GM20000 (cell line): ENCODE measurements at places on chromosomes 3 and 15.

DNA sequence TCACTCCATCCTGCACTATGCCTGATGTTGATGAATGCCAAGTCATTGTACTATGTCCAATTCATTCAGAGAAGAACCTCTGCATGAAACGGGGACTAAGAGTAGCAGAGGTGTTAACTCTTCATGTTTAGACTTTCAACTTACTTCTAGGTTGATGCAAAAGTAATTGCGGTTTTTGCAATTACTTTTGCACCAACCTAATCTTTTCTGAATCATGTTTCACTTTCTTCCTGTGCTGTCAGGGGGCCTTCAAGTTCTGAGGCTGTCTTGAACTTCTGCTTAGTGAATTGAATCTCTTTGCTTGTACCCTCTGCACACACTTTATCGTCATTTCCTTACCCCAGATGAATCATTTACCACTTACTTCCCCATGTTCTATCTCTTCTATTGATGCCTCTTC, 636.2 kb downstream of the NAALADL2 start:
- DNase-seq = peak; percentile 15

- peak; percentile 80 for DNase-seq
These were observed 30.0 kb upstream of the NR2E3 start for GRCh38 chr15:71780115-71780976.

- DNase-seq = no peak
These were observed 34.8 kb downstream of the UBE2E1 start for GRCh38 chr3:23840521-23840920.

DNA sequence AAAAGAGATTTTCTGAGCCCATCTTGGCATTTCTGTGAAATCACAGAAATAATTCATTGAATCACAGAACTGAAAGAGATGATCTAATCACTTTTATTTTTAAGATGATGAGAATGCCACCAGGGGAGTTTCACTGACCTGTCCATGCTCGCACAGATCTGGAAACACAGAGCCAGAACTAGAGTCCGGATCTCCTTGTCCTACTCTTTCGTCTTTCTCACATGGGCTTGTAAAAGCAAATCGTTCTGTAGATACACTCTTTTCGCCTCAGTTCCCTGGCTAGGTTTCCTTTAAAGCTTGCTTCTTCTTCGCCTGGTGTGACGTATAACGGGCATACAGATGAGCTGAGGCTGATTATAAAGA, 122.5 kb upstream of the SPRED1 start:
- DNase-seq = peak; percentile 23

DNA sequence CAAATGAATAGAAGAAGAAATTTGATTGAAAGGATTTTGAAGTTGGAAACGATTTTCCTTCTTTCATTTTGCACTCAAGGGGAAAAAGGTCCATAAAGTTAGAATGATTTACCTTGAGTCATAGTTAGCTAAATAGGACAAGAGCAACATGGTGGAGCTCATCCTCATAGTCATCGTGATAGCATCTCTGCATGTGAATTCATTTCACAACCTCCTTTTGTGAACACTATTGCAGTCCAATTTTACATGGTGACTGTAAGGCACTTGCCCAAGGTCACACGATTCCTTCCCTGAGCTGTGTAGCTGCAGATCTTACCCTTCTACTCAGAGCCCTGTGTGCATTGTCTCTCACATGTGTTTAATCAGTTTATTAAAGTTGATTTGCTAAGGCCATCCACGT, 359.8 kb upstream of the C2CD4B start:
- DNase-seq = no peak

- peak; percentile 54 for DNase-seq
These were observed 57.6 kb upstream of the NR2E3 start for GRCh38 chr15:71752604-71753289.

DNA sequence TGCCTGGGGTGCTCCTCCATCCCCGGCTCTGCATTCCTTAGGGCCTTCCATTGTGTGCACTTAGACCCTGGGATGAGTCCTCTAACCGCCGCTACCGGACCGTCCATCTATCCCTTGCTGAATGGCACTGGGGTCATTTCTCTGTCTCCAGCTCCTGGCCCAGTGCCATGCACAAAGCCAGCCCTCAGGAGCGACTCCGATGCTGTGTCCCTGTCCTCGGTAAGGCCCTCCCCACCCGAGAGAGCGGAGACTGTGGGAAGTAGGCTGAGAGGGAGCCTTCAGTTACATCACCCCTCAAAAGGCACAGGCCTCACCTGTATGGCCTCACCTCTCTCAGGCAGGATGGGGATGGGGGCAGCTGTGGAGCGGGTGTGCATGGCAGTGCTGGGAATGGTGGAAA, 33.8 kb downstream of the MUC4 start:
- no peak for DNase-seq

GRCh38 chr15:83810110-83810509, 156.2 kb downstream of the ADAMTSL3 start:
- no peak for DNase-seq

- no peak for DNase-seq
These were observed 165.0 kb upstream of the SUCLG2 start for GRCh38 chr3:67819447-67819846.

GRCh38 chr3:108450444-108450843, 60.0 kb downstream of the MYH15 start:
- DNase-seq = no peak

DNA sequence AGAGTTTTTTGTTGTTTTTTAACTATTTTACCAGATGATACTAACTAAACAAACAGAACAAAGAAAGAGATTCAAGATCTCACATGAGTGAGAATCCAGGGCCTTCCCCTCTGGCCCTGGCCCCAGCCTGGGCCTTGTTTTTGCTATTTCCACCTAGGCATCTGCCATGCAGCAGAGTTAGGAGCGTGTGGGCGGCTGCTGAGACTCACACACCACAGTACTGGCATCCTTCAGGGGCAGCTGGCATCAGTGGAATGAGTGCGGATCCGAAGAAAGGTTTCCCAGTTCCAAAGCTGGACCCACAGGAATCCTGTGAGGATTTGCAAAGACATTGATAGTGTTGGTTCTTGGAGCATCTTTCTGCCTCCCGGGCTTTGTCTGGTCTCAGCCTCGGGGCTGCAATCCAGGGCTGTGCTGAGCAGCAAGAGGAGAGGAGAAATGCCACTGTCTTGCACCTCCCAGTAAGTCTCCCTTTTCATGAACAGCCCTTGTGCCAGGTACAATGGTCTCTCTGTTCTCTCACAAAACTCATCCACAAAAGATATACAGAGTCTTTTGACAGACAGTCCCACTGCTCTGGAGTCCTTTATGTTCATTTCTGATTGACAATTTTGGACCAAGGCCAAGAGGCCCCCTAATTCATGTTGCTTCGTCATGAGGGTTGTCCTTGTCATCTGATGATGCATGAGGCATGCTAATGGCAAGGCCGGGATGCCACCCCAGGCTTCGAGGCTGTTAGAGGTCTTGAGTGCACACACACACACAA, 46.6 kb downstream of the APH1B start:
- DNase-seq = no peak

GRCh38 chr15:71325481-71325880, 210.2 kb downstream of the THSD4 start:
- DNase-seq = no peak

- DNase-seq = no peak
These were observed 239.0 kb downstream of the SQOR start for GRCh38 chr15:45873781-45874180.

GRCh38 chr3:43757666-43758321, 67.1 kb downstream of the ABHD5 start:
- DNase-seq = no peak

- no peak for DNase-seq
These were observed 382.6 kb upstream of the THBS1 start for GRCh38 chr15:39198044-39199000.

DNA sequence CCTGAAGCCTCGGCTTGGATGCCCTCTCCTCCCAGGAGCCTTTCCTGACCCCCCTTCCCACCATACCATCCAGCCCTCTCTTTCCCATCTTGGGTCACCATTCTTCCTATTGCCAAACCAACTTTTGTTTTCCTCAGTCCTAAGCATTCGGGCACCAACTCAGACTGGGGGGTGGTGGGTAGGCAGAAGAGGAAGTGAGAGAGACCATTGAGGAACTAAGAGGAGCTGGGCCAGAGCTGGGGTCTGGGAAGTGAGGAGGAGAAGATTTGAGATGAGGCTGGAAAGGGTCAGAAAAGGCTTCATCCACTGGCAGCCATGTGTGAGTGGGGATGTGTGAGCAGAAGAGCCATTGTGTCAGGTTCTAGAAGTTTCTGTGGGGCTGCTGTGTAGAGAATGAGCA, 37.7 kb downstream of the TKT start:
- DNase-seq = no peak

GRCh38 chr3:51340013-51340829, 44.9 kb upstream of the MANF start:
- no peak for DNase-seq

DNA sequence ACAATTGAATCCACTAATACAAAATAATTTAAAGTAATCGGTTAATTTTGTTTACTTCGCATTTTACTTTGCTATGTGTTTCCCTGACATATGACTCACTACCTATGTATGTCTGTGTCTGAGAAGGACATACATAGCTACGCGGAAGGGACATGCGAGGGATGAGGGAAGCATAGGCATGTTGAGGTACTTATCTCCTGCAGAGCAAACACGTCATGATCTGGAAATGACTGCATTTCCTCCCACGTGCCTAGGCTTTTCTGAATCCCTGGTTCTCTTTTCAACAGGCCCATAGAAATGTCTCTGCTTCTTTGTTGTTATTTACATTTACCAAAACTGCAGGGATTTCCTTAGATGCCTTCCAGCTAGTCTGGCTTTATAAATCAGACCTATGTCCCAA, 27.5 kb downstream of the ALCAM start:
- no peak for DNase-seq

DNA sequence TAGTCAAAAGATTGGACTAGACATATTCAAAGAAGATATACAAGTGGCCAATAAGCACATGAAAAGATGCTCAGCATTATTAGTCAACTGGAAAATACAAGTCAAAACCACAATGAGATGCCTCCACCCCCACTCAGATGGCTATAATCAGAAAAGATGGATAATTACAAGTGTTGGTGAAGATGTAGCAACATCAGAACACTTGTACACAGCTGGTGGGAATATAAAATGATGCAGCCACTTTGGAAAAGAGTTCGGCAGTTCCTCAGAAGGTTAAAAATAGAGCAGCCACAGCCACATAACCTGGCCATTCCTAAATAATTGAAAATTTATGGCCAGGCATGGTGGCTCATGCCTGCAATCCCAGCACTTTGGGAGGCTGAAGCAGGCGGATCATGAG, 38.4 kb downstream of the HEG1 start:
- no peak for DNase-seq

GRCh38 chr15:57149196-57149595, 227.1 kb upstream of the CGNL1 start:
- no peak for DNase-seq
